ENCODE measurements at places on chromosomes 16 and 17. TPM values are rescaled to one million over a fixed set of nuclear protein-coding genes. Genes with fewer than 3 reads are reported as not detected.

Gene PDK2
- total RNA-seq: 11.2 TPM

Gene GPS2
- total RNA-seq: 49.8 TPM

Gene ZFPM1
- total RNA-seq: 5.0 TPM

Gene KRT24
- total RNA-seq: not detected

Gene IRX5
- 7.8 TPM for total RNA-seq

Gene RNF222
- not detected for total RNA-seq

Gene ACSM2A
- total RNA-seq: not detected

Gene HAS3
- total RNA-seq: 2.8 TPM

Gene NLRC3
- total RNA-seq: not detected

Gene FOXL1
- total RNA-seq: 4.9 TPM

Gene JPH3
- not detected for total RNA-seq

Gene TNFAIP1
- 65.0 TPM for total RNA-seq

Gene CCL7
- total RNA-seq: not detected

Gene CDIPT
- 42.7 TPM for total RNA-seq

Gene ATAD5
- 3.6 TPM for total RNA-seq

Gene EEF2K
- total RNA-seq: 15.0 TPM

Gene SLC5A10
- 0.16 TPM for total RNA-seq
